ENCODE measurements at places on chromosomes 5 and 9.
A peak's percentile ranks its signal among the peaks of the same experiment; 100 is the strongest.

DNA sequence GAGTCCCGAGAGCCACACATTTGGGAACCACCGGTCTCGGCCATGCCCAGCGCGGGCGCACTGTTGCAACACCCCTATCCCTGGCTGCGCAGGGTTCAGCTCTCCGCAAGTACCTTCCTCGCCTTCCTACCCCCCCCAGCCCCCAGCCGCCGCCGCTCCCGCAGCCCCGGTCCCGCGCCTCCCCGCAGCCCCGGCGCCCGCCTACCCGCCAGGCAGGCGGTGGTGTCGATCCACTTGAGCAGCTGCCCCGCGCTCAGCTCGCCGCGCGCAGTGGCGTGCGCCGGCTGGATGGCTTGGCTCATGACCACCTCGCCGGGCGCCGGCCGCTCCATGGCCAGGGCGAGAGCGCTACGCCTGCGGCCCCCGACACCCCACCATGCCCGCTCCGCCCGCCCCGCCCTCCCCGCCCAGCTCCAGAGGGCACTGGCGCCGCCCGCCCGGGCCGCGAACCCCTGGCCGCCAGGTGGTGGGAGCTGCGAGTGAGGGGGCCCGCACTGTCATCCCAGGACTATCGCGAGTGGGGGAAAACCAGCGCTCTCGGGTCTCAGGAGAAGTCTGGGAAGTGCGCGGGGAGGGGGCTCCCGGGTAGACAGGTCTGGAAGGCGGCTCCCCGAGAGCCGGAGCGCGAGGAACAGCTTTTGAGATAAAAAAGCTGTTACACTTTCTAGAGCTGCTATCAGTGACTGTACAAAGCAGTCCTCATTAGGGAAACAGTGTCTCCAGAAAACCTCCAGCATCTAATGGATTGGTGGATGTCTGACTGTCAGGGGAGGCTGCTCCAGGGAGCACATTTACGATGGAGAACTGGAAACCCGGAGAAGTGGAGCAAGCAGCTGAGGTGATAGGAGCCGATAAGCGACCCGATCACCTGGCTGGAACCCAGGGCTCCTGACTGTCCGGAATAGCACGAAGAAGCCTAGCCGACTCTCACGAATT is at the start of gene ACOT12:
Gene ACOT12 (minus strand): TSS at position 352 of the 936 bp plus-strand sequence. CDS start 20 bp downstream, at position 332.
- DNase-seq, result no peak

DNA sequence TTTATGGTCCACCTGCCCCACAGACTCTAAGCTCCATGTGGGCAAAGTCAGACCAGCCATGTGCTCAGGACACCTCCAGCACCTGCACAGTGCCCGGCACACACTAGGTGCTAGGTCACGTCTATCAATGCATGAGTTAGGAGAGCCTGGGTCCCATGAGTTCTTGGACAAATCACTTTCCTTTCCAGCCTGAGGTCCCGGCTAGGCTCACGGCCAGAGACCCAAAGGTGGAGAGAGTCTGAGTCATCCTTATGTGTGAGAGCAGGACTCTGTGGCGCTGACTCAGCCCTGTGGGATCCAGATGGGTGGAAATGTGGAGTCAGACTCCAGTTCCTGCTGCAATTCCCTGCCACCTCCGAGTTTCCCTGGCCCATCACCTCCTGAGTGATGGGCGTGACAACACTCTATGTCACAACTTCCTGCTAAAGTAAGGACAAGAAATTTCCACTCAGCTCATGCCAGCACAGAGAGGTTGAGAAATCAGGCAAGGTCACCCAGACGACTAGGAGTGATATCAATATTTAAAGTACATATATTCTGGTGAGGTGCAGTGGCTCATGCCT is 2.5 kb upstream of the ST6GALNAC4 start:
- DNase-seq, result no peak

DNA sequence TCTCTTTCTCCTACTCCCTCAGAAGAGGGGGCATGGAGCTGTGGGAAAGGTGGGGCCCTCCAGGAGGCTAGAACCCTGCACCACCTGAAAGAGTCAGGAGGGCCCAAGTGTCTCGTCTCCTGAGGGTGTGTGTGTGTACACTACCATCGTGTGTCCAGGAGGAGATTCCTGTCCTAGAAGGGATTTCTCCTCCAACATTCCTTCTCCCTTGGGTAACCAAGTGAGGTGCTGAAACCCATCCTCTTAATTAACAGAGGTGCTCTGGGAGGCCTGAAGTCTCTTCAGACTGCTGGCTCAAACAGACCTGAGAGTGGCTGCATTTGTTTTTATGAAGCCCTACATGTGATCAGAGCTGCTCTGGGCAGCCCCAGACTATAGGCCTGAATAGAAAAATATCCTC is 61.1 kb upstream of the FAM169A start:
- no peak for DNase-seq

GRCh38 chr5:179801304-179802206 is 5.1 kb downstream of the MGAT4B start:
- no peak for DNase-seq

DNA sequence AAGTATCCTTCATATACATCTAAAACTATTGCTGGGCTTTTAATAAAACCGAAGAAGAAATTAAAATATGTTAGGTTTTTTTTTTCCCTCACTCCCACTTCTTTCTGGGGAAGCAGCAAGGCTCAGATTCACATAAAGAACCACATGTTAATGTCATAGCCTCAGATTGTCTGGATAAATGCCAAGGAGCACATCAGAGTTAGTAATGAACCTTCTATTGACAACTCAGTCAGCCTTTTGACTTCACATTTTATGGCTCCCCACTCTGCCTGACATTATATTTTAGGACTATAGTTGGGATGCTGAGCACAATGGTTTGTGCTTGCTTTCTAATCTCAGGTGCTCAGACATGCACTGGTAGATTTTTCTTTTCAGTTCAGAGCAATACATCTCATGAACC is 21.8 kb downstream of the DMAC1 start:
- peak; percentile 41 for DNase-seq

- peak; percentile 95 for DNase-seq
Observed at GRCh38 chr9:3976865-3977613, 322.8 kb downstream of the GLIS3 start.

- DNase-seq, result no peak
Observed at GRCh38 chr5:89457411-89458331, 574.7 kb upstream of the MEF2C start.

- DNase-seq, result no peak
Observed at GRCh38 chr5:149757956-149758355, 27.8 kb downstream of the PPARGC1B start.

DNA sequence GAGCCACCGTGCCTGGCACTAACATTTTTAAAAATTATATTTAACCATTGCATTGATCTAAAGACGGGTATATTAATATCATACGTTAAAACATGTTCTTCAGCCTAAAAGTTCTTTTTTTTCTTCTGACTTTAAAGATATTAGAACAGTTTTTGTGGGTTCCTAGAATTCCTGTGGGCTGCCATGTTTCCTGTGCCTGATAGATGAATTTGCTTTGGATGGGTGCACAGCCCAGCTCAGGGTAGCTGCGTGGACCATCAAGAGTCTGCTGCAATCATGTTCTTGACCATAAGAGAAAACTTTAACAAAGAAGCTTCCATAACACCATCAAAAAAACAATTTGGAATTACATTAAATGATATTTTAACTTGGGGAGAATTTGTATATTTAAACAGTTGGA is 2.4 kb upstream of the LAMC3 start:
- DNase-seq, result no peak

DNA sequence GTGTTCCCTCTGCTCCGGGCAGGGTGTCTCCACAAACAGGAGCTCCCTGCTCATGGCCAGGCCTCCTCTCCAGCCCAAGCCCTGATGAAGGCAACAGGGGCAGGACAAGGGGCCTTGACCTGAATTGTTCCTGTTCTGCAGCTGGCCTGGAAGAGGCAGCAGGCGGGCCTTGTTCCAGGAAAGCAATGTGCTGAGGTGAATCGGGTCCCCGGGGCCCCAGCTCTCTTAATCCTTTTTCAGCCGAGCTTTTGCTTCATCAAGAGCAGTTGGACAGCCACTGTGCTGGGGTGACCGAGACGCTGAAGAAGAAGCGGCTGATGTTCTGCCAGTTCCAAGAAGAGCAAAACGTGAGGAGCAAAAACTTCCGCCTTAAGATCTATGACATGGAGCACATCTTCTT is 41.4 kb downstream of the CCDC180 start:
- DNase-seq, result no peak

- no peak for DNase-seq
Observed at GRCh38 chr5:128579639-128580038, 41.6 kb upstream of the FBN2 start.

- no peak for DNase-seq
Observed at GRCh38 chr9:125461636-125462190, 200.1 kb downstream of the GAPVD1 start.

- DNase-seq, result no peak
Observed at GRCh38 chr5:146098047-146098446, 7.3 kb downstream of the PLAC8L1 start.

All from NCI-H2171 (cell line).